Activated T-cell treated with anti-CD3 and anti-CD28 coated beads for 4 hours (primary cell): ENCODE measurements at places on chromosomes 1 and 21.

GRCh38 chr1:67350783-67351182, 43.1 kb downstream of the IL12RB2 start:
- DNase-seq, result no peak

- DNase-seq, result no peak
Measured at GRCh38 chr21:34320011-34320410, 43.8 kb upstream of the KCNE2 start.

GRCh38 chr1:40161888-40162397, 756 bp downstream of the RLF start:
- no peak for DNase-seq

- no peak for DNase-seq
Measured at GRCh38 chr1:237867380-237867888, 23.3 kb downstream of the ZP4 start.

DNA sequence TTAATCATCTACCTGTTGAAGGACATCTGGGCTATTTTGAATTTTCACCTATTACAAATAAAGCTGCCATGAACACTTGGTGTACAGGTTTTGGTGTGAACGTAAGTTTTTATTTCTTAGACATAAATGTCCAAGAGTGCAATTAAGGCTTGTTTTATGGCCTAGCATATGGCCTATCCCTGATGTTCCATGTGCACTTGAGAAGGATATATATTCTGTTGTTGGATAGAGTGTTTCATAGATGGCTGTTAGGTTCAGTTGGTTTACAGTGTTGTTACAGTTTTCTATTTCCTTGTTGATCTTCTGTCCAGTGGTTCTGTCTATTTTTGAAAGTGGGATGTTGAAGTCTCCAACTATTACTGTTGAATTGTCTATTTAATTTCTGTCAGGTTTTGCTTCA, 61.2 kb upstream of the NFASC start:
- DNase-seq, result no peak

DNA sequence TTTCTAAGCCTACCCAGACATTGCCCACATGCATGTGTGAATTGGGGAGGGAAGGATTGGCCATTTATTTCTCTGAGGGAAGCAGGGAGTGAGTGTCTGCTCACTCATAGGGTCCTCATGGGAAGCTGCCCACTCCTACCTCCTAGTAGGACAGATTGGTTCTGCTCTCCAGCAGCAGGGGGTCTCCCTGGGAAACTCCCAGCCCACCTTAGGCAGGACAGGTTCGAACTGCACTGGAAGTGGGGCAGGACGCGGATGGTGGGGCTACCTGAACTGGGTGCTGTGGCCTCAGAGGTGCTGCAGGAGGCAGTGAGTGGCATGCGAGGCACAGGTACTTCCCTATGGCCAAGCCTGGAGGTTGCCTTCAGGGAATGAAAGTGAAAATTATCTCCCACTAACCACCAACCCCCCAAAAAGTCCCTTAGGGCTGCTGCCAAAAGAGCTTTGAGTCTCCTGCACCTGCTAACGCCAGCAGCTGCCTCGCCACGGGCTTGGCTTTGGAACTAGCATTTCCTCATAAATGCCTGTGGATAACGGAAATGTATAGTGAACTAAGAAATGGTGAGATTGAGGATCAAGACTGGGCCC, 157.0 kb upstream of the COA6 start:
- DNase-seq, result no peak

DNA sequence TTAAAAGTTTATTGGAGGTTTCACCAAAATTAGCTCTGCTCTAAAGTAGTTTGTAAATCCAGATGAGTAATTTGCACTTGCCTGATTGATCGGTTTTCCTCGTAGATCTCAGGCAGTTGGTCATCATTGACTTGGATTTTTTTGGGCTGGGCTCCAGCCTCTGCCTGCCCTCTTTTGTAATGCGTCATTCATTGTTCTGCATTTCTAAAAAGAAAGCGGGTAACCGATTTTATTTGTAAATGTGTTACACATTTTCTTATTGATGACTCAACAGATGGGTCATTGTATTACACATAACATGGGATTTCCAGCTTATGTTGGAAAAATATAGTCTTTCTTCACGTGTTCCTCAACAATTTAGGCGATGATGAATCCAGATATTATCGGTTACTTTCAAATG, 5.5 kb downstream of the ETS2 start:
- no peak for DNase-seq

- DNase-seq, result no peak
Measured at GRCh38 chr1:61951731-61952580, 209.7 kb downstream of the PATJ start.

- no peak for DNase-seq
Measured at GRCh38 chr1:202621446-202621845, 88.8 kb downstream of the SYT2 start.

DNA sequence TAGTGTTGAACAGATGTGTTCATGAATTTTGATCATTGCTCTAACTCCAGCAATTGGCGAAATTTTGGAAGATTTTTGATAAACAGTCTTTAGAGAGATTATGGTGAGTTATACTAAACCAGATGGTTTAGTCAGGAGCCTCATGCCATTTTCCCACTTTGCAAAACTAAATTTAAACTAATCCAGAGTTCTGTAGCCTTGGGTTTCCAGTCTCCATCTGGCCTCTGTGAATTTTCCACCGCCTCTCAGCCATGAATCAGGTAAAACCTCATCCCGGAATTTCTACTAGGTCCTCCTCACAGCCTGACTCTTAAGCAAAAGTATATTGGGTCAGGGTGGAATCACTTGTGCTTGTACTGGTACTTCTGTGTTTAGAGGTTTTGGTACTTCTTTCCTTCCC, 44.8 kb downstream of the CLEC20A start:
- DNase-seq, result no peak

DNA sequence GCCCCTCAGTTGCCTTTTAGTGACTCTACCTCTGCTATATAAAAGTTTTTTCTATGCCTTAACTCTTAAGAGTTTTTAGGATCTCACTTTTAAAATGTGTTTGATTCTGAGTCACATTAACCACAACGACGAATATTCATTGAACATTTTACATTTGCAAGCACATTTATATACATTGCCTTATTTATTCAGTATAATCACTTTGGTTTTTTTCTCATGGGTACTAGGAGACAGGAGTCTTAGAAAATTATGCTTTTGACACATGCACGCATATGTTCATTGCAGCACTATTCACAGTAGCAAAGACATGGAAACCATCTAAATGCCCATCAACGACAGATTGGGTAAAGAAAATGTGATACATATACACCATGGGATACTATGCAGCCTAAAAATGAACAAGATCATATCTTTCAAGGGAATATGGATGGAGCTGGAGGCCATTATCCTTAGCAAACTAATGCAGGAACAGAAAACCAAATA, 236.9 kb upstream of the SPAG17 start:
- no peak for DNase-seq

GRCh38 chr1:41328780-41329640, 32.2 kb upstream of the FOXO6 start:
- no peak for DNase-seq

DNA sequence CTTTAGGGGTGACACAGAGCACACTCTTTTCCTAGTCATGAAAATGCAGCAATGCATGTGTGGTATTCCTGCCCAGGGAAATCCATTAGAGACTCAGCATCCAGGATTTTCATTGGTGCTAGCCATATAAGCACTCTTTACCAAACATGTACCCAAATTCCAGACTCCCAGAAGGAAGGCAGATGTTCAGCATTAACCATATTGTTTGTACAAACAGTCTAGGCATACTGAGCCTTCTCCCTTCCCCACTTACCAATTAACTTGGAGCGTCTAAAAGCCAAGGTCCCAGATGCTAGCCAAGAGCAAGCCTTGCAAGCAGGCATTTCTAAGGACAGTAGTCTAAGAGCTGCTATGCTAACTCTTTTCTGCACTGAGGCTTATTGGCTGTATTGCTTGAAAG, 27.9 kb downstream of the ZBED6 start:
- no peak for DNase-seq

- DNase-seq, result no peak
Measured at GRCh38 chr1:156214024-156214748, 1.4 kb downstream of the PMF1 start.

DNA sequence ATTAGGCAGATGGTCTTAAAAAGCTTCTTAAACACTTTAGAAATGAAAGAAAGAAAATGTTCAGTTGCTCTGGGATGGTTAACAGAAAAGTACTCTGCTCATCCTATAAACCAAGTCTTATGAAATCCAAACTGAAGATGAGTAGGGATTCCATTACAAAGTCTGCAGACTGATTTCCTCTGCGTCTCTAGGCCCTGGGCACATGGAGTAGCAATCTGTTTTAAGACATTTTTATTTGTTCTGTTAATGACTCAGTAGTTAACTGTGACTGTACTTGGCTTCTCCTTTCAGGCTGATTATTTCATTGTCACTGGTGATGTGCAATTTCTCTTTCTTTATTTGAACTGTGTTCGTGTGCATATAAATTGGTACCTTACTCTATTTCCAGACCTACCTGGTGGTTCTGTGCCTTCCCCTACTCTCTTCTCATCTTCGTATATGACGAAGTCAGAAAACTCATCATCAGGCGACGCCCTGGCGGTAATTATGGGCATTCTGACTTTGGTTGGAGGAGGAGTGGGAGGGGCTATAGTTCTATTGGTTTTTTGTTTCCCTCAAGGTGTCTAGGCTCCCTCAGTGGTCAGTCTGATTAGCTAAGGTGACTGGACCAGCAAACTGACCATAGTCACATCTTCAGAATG, 30.6 kb downstream of the ATP1A1 start:
- no peak for DNase-seq

GRCh38 chr1:66271216-66271903, 262.6 kb upstream of the SGIP1 start:
- DNase-seq, result no peak

- DNase-seq, result no peak
Measured at GRCh38 chr1:151143057-151143435, 3.4 kb downstream of the SEMA6C start.

- DNase-seq, result no peak
Measured at GRCh38 chr1:185894791-185895190, 160.6 kb downstream of the HMCN1 start.

- DNase-seq, result no peak
Measured at GRCh38 chr1:199545780-199546179, 481.7 kb upstream of the NR5A2 start.

DNA sequence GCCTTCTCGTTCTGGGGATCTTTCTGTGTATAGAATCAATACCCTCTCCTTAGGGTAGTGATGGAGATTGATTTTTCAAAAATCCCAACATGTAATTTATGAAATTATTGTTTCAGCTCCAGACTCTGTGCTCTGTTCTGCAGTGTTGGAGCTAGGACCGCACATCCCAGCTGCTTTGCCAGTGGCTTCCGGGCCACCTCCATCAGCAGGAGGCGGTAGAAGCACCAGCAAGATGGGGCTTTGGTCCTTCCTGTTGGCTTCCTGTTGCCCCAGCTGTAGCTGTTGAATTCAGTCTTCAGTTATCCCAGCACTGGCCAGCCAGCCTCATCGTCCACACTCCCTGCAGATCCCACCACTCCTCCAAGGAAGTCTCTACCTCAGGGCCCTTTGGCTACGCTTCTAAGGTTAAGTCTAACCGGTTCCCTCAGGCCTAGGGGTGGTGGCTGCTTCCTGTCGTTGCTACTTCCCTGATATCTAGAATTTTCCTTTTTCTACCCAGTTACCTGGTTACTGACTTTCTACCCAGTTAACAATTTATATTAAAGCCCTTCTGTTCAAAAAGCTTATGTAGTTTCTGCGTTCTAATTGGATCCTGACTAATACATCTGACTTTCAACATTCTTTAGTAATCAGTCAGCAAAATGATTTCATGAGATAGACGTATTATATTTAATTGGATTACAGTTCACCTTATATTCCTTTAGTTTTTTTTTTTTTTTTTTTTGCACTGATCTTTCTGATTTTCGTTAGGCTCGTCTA, 24.6 kb downstream of the GALNT2 start:
- no peak for DNase-seq
